Endothelial cell of coronary artery (primary cell): ENCODE measurements at places on chromosomes 13 and 19. TPM values are rescaled to one million over a fixed set of nuclear protein-coding genes. Genes with fewer than 3 reads are reported as not detected.

The CEACAM21 gene
- total RNA-seq, result 0.47 and 1.6 TPM in 2 replicates

The NALCN gene
- total RNA-seq, result 5.0 and 7.3 TPM in 2 replicates

The LSR gene
- total RNA-seq, result 0.19 and 0.27 TPM in 2 replicates

The SPACA4 gene
- not detected in 2 replicates for total RNA-seq

The ZNF426 gene
- 17.0 and 18.6 TPM in 2 replicates for total RNA-seq

The LIM2 gene
- total RNA-seq, result not detected in 2 replicates

The PDX1 gene
- not detected in 2 replicates for total RNA-seq

The KLK14 gene
- 0.19 TPM in 1 of 2 replicates, not detected in the other for total RNA-seq

The C1QTNF9B gene
- total RNA-seq, result not detected in 2 replicates

The PROZ gene
- total RNA-seq, result not detected in 2 replicates

The ANKRD10 gene
- 71.3 and 83.8 TPM in 2 replicates for total RNA-seq

The ZNF256 gene
- 3.6 and 4.1 TPM in 2 replicates for total RNA-seq

The S1PR5 gene
- 1.6 TPM in 1 of 2 replicates, not detected in the other for total RNA-seq

The SHANK1 gene
- total RNA-seq, result 1.0 and 1.9 TPM in 2 replicates

The FGF21 gene
- total RNA-seq, result not detected in 2 replicates

The ZNF729 gene
- total RNA-seq, result not detected in 2 replicates

The UCHL3 gene
- 29.6 and 52.5 TPM in 2 replicates for total RNA-seq

The GRWD1 gene
- total RNA-seq, result 30.1 and 31.1 TPM in 2 replicates

The ADGRE3 gene
- total RNA-seq, result not detected in 2 replicates

The PSMC4 gene
- 95.3 and 116 TPM in 2 replicates for total RNA-seq

The FBN3 gene
- not detected in 2 replicates for total RNA-seq

The ZNF99 gene
- total RNA-seq, result not detected in 2 replicates

The PSG3 gene
- not detected in 2 replicates for total RNA-seq

The ZNF136 gene
- total RNA-seq, result 5.1 and 8.8 TPM in 2 replicates

The FUT3 gene
- total RNA-seq, result not detected in 2 replicates

The PLEKHF1 gene
- total RNA-seq, result 7.4 and 8.3 TPM in 2 replicates

The ACP5 gene
- total RNA-seq, result 0.09 TPM in 2 replicates

The LRRC8E gene
- total RNA-seq, result 1.6 and 2.2 TPM in 2 replicates

The PRODH2 gene
- total RNA-seq, result not detected in 2 replicates

The HCST gene
- total RNA-seq, result 0.47 TPM in 1 of 2 replicates, not detected in the other

The SUGT1 gene
- total RNA-seq, result 61.1 and 63.5 TPM in 2 replicates

The ANGPTL8 gene
- not detected in 2 replicates for total RNA-seq

The RNF17 gene
- total RNA-seq, result 0.28 TPM in 1 of 2 replicates, not detected in the other

The CYP2A13 gene
- total RNA-seq, result not detected in 2 replicates

The METTL21C gene
- not detected in 2 replicates for total RNA-seq

The ZNF497 gene
- 0.81 and 1.1 TPM in 2 replicates for total RNA-seq

The PSG6 gene
- total RNA-seq, result not detected in 2 replicates

The CFD gene
- total RNA-seq, result 0.28 and 1.4 TPM in 2 replicates

The SERP2 gene
- total RNA-seq, result 0.45 and 1.4 TPM in 2 replicates

The GJA3 gene
- total RNA-seq, result under 0.01 and 0.28 TPM in 2 replicates

The SIGLECL1 gene
- total RNA-seq, result not detected in 2 replicates

The KLHL1 gene
- total RNA-seq, result not detected in 2 replicates

The KCNJ14 gene
- total RNA-seq, result 0.36 and 0.75 TPM in 2 replicates

The RGS9BP gene
- 0.18 and 0.47 TPM in 2 replicates for total RNA-seq

The CLEC17A gene
- not detected in 2 replicates for total RNA-seq

The VSIG10L gene
- total RNA-seq, result 0.18 and 0.19 TPM in 2 replicates

The ZNF442 gene
- 0.81 and 1.8 TPM in 2 replicates for total RNA-seq
